Breast epithelium (tissue), 4 donors: ENCODE measurements at places on chromosomes 7 and 10. TPM values are rescaled to one million over a fixed set of nuclear protein-coding genes. Genes with fewer than 3 reads are reported as not detected.

DNA sequence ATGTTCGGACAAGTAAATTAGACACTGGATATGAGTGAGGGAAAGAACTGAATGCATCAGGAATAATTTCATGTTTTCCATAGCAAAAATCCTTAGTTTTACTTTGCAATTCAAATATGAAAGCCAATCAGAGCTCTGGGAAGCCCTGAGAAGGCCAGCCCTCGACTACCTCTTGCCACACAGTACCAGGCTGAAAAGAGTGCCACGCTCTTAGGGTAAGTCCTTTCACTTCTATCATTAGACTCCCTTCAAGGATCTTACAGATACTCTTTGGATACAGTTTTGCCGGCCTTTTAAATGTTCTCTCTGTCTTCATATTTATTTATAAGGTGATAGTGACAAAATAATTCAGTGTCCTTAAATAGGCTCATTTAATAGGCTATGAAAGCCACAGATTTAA lies 1.9 kb downstream of the COBL start:
- no peak for DNase-seq

- no peak for DNase-seq
These were observed 353.8 kb downstream of the GPR37 start for GRCh38 chr7:124411796-124412195.

GRCh38 chr7:47763063-47763974 lies 181.4 kb upstream of the TNS3 start:
- DNase-seq = no peak

DNA sequence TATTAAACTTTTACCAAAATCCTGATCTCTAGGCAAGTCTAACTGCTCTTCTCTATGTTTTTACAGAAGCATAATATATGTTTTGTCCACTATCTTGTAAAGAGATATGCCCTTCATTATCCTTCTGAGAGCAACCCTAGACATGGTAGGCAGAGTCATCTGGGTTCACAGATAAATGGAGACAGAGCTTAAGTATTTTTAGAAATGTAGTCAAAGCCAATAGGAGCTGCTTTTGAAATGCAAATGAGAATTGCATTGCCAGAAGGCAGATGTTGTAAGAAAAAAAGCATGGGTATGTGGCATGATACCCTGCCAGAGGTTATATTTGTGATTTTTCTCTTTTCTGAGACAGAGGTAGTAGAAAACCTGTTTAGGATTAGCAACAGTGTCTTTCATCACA lies 964.8 kb downstream of the SORCS3 start:
- DNase-seq = no peak

DNA sequence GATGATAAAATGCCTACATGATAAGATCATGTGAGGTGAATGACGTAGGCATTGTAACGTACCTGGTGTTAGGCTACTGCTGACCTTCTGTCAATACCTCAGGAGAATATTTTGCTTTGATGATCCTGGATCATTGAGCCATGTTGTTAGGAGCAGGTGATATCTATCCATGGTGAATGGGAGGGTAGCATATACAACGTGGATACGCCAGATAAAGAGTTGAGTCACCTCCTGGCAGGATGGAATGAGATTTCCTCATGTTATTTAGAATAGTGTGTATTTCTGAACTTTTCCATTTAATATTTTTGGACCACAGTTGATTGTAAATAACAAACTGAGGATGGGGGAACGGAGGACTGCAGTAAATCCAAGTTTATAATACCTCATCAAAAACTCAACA lies 11.8 kb upstream of the CLDN12 start:
- DNase-seq = no peak

DNA sequence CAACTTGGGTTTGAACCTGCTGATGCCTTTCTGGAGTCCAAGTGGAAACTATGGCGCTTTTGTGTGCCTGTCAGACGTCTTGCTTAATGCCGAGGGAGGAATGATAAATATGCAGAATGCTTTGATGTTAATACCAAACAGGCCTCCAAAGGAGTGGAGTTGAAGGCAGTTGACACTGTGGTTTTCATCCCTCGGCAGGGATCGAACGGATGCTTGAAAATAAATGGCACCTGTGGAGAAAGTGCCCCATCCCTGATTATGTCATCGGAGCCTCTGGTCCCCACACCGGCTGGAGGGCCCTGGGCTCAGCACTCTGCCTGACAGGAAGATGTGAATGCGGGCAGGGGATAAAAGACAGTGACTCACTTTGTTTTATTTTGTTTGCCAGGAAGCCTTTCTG lies 148.7 kb upstream of the GPR26 start:
- no peak for DNase-seq

- no peak for DNase-seq
These were observed 1.0 kb downstream of the SYPL1 start for GRCh38 chr7:106110885-106111654.

DNA sequence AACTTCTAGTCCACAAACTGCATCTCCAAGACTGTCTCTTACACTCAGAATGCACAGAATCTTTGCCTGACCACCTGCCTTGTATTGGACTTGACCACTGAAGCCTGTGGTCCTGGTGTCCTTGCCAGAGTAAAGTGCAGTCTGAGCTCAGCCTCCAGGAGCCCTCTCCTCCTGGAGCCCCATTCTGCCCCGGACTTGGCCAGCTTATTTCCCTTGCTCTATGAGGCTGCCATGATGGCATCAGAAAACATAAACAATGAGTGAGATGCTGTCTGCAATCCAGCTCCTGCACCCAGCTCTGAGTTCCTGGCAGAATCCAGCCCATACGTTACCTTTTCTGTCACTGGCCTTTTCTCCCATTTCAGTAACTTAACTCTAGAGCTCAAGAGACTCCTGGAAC lies 494.6 kb downstream of the PLXNA4 start:
- DNase-seq = no peak

DNA sequence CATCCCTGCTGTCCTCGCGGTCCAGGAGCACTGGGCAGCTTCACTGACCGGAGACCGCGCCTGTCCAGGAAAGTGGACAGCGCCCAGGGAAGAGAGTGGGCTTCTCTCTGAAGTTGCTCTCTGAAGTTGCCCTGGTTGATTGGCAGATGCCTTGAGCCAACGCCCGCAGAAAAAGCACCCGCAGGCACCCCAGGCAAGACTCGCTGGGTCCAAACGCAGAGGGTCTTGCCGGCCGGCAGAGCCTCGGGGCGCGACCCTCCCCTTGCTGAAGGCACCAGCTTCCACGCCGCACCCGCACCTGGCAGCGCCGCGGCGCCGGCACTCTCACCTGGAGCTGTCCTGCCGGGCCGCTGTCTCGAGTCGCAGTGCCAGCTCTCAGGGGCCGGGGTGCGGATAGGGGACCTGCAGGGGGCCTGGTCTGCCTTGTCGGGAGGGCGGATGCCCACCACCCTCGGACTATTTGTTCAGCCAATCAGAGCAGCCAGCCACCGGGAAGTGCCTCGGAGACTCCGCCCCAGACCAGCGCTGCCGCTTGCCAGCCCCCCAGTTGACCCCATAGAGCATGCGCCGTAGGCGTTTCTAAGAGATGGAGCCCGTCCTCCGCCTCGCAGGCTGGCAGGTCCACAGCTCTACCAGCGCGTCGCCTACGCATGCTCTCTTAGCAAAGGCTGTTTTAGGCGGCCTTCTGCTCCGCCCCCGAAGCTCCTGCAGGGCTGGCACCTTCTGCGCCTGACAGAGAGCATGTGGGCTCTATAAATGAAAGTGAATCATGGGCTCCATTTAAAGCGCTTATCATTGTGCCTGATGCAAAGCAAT lies at the start of gene LIPA:
Gene LIPA, minus strand, starts transcription at position 367 of the 816 bp plus-strand sequence. CDS start 4,127 bp downstream, outside the sequence.
- peak; percentile 85 for DNase-seq

DNA sequence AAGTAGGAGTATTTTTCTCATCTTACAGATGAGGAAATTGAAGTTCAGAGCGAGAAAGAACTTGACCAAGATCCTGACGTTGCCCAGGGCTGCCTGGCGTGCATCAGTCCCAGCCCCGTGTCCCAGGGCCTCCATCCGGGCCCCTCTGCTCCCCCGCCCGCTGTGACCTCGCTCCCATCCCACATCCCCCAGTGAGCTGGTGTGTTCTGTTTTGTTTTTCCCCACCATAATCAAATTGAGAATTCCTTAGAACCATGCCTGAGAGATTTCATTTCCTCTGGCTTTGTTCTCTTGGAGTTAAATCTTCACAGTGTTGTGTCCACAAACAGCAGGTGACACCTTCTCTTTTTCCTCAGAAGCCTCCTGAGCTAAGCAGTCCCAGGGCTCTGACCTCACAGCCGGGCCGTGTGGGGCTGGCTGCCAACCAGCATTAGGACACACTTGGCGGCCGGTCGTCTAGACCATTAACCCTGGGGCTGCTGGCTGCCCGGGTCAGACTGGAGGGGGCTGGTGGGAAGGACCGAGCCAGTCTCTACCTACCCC lies 44.3 kb downstream of the PFKP start:
- DNase-seq = no peak

DNA sequence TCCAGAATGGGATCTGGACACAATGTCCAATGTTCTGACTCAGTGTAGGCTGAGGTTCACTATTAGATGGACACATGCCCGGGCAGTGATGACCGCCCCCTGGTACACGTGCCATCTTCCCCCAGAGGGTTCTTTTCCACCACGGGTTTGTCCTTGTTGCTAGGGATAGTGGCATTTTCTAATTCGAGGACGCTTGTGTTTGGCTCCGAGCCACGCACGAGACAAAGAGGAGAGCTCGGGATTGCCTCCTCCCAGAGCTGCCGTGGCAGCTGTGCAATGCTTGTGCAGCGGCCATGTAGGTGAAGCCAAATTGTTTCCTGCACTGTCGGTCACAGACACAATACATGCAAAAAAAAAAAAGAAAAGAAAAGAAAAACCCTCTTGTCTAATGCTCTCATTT lies 207.5 kb downstream of the PAXIP1 start:
- no peak for DNase-seq

- DNase-seq = no peak
These were observed 519.1 kb upstream of the FOXK1 start for GRCh38 chr7:4162884-4163564.

GRCh38 chr10:130141460-130141859 lies 5.3 kb downstream of the GLRX3 start:
- no peak for DNase-seq

DNA sequence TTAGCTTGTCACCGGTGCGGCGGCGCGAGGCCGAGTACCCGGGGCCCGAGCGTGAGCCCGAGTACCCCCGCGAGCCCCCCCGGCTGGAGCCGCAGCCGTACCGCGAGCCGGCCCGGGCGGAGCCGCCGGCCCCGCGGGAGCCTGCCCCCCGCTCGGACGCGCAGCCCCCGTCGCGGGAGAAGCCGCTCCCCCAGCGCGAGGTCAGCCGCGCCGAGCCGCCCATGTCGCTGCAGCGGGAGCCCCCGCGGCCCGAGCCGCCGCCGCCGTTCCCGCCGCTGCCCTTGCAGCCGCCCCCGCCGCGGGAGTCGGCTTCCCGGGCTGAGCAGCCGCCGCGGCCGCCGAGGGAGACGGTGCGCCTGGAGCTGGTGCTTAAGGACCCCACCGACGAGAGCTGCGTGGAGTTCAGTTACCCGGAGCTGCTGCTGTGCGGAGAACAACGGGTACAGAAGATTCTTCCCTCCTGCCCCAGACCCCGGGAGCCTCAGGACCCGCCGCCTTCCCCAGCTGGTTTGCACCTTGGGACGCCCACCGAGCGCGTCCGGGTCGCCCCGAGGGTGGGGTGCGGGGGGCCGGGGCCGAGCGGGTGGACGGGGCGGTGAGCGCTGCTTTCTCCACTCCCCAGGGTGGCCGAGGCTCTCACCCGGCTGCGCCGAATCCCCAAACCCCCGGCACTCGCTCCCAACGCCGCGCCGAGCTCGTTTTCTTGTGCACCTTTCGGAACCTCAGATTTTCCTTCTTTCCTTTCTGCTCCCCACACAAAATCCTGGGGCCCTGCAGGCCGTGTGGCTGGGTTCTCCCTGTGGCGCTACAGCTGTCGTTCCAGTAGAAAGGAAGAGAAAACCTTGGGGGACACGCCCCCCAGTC lies 708 bp downstream of the UBN2 start:
- no peak for DNase-seq

- DNase-seq = no peak
These were observed 50.7 kb upstream of the RPA3 start for GRCh38 chr7:7768977-7769709.

DNA sequence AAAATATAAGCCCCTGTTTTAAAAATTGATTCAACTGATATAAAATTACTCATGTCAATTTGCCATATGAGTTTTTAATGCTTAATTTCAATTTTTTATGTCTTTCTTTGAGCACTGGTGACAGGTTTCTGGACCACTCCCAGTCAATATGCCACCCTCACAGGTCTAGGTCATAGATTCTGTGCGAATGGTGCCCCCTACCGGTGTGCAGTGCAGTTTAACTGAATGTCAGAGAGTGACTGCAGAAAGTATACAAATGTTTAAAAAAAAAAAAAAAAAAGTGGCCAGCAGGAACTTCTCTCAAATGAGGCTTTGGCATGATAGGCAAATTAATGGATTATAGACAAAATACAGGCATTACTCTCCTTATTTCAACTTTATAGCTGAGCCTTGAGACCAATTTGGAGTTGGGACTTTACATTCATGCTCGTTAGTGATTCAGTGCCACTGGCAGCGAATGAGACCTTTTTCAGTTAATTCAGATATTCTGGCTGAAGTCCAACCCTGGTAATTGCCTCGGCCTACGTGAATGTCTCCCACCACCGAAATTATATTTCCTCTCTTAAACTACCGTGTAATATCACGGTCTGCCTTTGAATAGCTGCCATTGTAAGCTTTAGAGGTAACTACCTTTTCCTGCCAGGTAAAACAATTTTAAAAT lies 427.6 kb downstream of the PHTF2 start:
- no peak for DNase-seq

- DNase-seq = no peak
These were observed 20.1 kb upstream of the DDIT4 start for GRCh38 chr10:72253578-72253977.

DNA sequence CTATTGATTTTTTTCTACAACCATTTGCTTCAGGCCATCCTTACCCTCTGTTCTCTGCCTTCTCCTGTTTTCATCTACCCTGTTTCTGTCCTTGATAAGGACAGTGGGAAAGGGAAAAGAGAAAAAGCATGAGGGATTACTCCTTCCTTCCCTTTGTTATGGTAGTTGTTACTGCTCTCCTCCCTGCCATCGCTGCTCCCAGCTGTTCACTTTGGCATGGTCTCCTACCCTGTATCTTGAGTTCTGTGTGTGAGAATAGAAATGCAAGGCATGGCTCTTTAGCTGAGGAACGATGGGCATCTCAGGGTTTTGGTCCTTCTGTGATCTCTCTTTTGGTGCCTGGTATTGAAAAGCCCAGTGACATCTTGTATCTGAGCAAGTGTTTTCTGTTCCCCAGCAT lies 6.4 kb downstream of the CCSER2 start:
- no peak for DNase-seq

GRCh38 chr7:55191926-55192692 lies 173.0 kb upstream of the LANCL2 start:
- DNase-seq = peak; percentile 9

Gene VWDE
- total RNA-seq = 17.0 TPM

Gene PKD2L1
- not detected for total RNA-seq

Gene PDGFA
- total RNA-seq = 31.2 TPM

Gene ADAM12
- total RNA-seq = 8.6 TPM

Gene GPNMB
- total RNA-seq = 335 TPM

Gene LIPJ
- total RNA-seq = 0.33 TPM

Gene GHRHR
- total RNA-seq = not detected

Gene PIK3AP1
- total RNA-seq = 9.8 TPM

Gene CRHR2
- total RNA-seq = under 0.01 TPM

Gene TMEM176A
- total RNA-seq = 66.5 TPM

Gene CARD11
- 0.80 TPM for total RNA-seq

Gene CAMK2B
- not detected for total RNA-seq
